ENCODE measurements at places on chromosomes 6 and 20.

GRCh38 chr6:2581611-2582010 lies 169.1 kb downstream of the MYLK4 start:
- no peak for DNase-seq

- DNase-seq = no peak
Observed at GRCh38 chr6:121666814-121667213, 231.4 kb downstream of the GJA1 start.

DNA sequence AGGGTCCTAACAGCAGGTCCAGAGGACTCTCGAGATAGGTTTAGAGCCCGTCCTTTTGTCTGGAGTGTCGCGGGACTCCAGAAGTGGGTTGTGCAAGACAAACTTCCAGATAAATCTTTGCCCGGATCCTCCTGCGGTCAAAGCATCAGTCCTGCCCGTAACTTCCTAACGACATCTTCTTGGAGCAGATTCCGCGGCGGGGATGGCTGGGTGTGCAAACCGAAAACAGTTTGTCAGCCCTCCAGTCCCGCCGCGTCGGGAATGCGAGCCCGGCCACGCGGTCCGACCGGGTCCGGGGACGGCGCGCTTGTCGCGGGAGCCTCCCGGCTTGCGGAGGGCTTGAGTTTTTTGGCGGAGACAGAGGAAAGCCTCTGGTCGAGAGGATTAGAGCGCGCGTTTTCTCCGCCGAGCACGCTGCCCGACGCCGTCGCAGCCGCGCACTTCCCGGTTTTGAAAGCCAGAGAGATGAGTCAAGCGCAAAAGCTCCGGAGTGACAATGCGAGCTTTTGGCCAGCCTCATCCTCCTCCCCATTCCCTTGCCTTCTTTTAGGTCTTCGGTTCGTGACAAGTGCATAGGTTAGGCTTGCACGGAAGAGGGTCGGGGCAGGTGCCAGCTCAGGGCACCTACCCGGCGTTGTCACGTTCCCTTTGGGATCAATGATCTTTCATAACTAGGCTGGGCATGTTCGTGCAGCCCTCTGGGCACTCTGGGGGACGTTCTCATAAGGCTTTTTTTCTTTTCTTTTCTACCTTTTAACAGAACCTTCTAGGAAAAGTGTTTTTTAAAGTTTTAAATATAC lies 91.3 kb upstream of the PRDM1 start:
- no peak for DNase-seq

DNA sequence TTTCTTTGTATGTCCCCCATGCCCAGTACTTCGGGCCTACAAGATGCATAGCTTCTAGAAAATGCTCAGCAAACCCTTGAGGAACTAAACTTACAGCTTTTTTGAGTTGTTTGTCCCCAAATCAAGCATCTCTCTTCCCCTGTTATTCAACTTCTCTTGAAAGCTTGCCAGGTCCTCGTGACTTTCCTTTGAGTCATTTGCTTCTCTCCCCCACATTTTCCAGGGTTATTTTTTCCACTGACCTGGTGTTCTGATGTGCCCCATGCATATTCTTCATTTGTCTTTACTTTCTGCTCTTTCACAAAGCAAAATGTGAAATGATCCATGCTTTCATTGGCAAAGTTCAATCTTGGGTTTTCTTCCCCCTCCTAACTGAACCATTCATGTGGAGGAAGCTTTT lies 204.8 kb downstream of the TFAP2A start:
- no peak for DNase-seq

DNA sequence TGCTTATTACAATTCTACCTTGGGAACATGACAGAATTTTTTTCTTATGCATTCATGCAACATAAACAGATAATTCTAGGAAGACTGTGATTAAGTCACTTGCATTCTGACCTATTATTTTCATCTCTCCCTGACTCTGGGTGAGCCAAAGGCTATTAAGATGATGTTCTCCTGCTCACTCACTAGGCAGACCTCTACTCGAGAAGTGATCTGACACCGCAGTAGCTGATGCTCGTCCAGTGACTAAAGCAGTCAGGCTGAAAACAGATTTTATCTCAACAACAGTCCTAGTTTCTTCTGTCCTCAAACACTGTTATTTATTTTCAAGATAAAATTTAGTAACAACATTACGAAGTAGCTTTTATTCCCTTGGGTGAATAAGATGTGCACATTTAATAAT lies 17.3 kb downstream of the NAA20 start:
- DNase-seq = no peak

DNA sequence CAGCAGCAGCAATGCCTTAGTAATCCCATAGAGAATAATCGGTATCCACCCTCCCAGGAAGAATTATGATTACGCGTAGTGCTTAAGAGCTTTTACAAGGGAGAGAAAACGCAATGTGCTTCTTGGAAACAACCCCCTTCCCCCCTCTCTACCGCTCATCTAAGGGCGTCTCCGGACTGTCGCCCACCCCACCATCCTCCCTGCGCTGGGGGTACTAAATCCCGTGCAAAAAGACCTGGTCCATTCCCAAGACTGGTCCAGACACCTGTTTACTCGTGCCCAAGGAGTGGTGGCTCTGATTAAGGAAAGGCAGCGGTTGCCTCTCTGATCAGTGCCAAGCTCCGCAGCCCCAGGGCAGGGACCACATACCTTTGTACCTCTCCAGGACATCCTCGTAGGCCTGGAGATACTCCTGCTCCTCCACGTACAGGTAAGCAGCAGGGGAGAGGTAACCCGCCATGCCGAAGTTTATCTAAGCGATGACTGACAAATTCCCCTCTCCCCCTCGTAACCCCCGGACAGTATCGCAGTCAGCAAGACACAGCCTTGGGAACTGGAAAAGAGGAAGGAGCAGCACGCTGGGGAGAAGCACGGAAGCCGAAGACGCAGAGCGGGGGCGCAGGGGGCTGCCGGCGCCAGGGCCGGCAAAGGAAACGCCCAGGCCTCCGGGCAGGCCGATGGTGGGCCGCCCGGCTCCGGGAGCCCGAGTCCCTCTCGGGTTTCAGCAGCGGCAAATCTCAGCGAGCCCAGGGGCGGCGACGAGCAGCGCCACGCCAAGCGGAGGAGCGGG lies 112.0 kb upstream of the BEND6 start:
- no peak for DNase-seq

DNA sequence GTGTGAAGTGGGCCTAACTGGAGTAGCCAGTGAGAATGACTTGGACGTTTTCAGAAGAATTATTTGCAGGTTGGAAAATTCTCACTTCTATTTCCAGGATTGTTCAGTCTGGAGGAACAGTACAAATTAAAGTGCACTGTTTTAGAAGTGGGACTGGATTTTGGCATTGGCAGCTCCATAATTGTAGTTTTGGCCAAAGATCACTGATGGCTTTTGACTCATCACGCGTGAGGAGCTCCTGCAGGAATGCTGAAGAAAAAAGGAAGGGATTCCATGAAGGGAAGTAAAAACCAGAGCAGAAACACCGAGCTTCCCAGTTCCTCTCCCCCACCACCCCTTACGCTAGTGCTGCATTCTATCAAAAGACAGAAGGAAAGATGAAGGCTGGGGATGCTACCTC lies 103.5 kb downstream of the JARID2 start:
- no peak for DNase-seq

DNA sequence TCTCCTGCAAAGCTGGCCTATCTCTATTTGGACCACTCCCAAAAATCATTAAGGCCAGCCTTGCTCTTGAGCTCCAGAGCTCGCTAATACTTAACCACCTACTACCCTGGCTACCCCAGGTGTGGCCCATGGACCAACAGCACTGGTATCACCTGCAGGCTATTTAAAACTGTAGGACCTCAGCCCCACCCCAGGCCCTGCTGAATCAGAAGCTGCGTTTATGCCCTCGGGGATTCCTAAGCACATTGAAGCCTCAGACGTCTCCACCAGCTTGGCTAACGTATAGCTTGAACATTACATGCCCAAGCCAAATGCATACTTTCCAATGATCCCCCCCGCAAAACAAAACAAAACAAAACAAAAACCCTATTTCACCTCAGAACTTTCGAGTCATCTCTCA lies 19.7 kb upstream of the SPAG4 start:
- no peak for DNase-seq

GRCh38 chr6:149965194-149966020 lies 1.7 kb downstream of the ULBP1 start:
- no peak for DNase-seq

GRCh38 chr20:10014431-10014830 lies 20.4 kb upstream of the ANKEF1 start:
- DNase-seq = no peak

DNA sequence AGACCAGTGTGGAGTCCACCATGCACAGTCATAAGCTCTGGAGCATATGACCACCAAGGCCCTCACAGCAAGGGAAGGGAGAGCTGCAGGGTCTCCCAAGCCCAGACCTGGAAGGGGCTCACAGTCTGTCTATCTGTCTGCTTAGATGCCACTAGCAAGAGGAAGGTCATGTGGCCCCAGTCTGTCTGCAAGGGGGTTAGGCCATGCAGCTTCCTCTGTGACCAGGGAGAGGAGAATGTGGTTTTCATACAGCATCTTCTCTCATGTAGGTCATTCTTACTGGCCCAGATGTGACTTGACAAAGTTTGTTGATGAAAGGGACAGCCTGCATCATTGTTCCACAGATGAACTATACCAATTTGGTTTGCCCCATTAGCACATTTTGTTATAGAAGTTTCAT lies 260.8 kb downstream of the FARS2 start:
- DNase-seq = no peak

DNA sequence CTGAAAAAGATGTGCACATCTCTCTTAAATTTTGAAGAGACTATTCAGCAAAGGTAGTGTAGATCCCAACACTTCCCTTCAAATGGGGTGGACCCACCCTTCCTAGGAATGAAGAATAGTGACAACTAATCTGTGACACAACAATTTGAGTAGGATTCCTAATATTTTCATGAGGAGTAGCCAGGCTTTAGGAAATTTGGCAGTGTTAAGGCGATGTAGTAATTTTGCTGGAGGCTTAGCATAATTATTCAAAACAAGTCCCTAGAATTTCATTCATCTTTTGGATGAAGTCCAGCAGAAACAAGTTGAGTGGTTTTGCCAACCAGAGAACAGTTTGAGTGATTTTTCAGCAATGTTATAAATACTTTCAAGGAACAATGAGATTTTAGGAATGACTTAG lies 52.4 kb downstream of the ELOVL4 start:
- no peak for DNase-seq

GRCh38 chr6:96465321-96465903 lies 56.2 kb upstream of the UFL1 start:
- no peak for DNase-seq

DNA sequence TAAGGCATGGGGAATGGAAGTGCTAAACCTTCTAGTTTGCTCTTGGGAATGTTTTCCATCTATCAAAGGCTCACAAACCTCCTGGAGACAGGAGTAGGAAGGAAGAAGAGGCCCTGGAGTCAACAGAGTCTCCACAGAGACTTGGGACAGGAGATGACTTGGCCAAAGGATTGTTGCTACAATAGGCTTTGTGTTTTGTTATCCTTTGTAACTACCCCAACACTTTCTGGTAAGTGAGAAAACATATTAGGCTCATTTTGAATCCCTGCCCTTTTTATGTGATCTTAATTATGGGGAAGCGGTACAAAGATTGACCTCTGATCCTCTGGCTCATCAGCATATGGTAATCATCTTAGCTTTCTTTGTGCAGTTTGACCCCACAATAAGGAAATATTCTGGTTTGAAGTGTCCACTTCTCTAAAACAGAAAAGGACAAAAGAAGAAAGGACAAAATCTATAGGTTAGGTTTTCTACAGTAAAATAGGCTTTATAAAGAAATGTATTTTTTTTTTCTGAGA lies 24.1 kb upstream of the GTF3C6 start:
- no peak for DNase-seq

DNA sequence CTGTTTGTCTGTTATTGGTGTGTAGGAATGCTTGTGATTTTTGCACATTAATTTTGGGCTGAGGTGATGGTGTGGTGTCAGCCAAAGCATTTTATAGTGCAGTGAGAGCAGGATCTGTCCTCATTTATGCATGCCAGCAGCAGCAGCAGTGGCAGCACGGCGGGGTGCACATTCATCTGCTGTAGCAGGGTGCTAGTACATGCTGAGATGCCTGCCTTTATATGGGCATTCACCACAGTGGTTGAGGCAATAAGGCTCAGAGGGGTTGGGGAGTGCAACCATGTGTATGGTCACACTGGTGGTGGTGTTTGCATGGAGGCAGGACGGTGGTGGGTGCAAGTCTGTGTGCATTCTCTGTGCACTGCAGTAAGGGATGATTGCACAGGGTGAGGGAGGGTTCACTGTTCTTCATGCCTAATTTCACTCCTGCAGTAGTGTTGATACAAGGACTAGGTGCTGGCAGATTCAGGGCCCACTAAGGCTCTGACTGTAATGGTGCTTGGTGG lies 129.3 kb upstream of the SYNCRIP start:
- DNase-seq = no peak

DNA sequence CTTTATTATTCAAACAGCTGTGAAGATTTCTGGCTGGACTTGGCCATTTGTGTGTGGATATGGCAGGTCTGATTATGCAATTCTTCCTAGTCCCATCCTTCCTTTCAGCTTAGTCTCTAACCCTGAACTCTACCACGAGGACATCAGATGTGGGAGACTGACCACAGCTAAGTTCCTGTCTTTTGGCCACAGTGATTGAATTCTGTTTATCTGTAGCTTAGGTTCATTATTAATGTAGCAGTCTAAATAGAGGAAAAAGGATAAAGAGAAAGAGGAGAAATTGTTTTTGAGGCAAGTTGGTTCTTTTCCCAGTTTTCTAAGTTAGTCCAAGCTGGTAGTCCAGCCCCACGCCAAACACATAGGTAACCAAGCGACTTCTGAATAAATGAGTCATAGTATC lies 598.9 kb downstream of the RFPL4B start:
- no peak for DNase-seq

DNA sequence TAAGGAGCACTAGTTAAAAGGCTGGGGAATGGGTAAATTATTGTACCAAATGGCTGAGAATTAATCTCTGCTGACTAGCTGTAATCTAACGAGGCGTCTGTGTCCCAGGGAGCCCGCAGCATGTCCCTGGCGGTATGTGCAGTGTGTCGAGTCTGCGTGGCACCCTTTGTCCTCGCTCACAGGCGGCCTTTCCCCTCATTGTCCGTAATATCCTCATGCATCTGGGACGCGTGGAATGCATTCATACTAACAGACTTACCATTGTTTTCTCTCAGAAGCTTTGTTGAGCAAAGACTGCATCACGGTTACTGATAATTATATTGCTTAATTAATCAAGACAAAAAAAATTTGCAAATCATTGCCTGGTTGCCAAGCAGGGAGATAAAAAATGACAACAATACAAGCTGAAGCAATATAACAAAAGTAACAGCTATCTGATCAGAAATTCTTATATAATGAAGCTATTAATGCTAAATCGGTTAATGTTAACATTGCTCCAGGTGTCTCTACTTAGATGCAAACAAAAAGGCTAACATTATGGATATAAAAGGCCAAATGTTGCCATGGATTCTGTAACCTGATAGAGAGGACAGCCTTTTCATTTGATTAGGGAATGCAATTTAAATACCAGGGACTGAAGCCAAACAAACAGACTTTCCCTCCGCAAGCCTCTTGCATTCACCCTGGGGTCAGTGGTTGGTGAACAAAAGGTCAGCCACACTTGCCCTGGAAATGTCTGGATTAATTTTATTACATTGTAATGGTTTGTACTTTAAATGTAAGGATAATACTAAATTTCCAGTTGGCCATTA lies 124.8 kb downstream of the INSM1 start:
- DNase-seq = no peak

GRCh38 chr6:32151863-32152768 lies at the start of gene PRRT1:
PRRT1 (minus strand) TSS chr6:32151939; CDS start chr6:32151827, 112 bp downstream.
- DNase-seq = no peak
